ENCODE measurements at places on chromosomes 7 and 10.
A peak's percentile ranks its signal among the peaks of the same experiment; 100 is the strongest.

GRCh38 chr7:142862786-142863400 is 8.0 kb downstream of the EPHB6 start:
- no peak for DNase-seq

DNA sequence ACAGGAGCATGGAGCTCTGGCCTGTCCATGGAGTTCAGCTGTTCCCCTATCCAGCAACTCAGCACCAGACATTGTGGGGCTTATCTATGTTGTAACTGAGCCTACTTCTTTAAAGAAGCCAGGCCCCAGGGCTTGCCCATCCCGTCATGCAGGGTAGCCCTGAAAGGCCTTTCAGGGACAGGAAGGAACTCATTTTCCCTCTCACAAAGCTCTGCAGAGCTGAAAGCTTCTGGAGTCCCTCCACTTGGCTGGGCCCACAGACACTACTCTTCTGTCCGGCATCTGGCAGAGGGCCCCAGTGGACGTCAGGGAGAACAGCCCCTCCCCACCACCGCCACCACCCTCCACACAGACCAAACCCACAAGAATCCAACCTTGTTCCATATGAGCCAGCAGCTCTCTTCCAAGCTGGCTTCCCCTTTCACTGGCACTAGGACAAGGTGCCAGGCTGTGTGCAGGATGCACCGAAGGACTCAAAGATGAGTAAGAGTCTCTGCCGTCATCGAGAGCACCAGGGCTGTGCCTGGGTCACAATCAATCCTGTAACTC is 33.1 kb downstream of the DENND2A start:
- DNase-seq: no peak

- no peak for DNase-seq
Measured at GRCh38 chr7:44727158-44727936, 21.3 kb upstream of the ZMIZ2 start.

GRCh38 chr7:7181519-7182155 is 707 bp upstream of the C1GALT1 start:
- DNase-seq: no peak

DNA sequence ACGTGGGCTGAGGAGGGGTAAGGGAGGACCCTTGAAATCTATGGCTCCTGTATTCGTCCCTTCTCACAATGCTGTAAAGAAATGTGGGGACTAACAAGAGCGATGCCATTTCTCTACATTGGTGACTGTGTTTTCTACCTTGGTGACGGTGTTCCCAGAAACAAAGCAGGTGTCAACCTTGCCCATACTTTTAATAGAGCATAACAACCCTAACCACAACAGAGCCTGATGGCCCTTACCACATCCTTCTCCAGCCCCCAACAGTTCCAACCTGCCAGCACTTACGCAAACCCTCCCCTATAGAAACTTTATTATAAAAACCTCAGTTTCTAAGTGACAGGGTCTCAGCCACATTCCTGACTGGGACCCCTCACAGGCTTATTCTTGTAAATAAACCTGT is 28.2 kb upstream of the ADCYAP1R1 start:
- no peak for DNase-seq

- peak; percentile 96 for DNase-seq
Measured at GRCh38 chr10:4725917-4726606, 99.9 kb upstream of the AKR1E2 start.

DNA sequence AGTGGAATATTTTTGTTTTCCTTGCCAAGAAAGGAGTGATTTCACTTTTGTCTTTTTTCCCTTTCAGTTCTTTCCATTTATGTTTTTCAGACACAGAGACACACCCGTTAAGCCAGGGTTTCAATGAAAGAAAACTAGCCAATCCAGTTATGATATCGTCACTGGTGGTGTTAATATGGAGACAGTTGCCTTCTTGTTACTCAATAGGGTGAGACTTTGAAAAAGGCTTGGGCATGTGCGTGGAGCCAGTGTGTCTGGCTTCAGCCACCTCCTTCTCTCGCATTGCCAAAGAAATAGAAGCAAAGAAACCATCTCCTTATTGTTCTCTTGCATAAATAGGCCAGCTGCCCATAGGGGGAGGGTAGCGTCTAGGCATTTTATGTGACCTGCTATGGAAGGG is 84.1 kb upstream of the DLX6 start:
- peak; percentile 3 for DNase-seq
